Esophagus squamous epithelium (tissue), 5 donors: ENCODE measurements at places on chromosomes 4 and X. TPM values are rescaled to one million over a fixed set of nuclear protein-coding genes. Genes with fewer than 3 reads are reported as not detected.

DNA sequence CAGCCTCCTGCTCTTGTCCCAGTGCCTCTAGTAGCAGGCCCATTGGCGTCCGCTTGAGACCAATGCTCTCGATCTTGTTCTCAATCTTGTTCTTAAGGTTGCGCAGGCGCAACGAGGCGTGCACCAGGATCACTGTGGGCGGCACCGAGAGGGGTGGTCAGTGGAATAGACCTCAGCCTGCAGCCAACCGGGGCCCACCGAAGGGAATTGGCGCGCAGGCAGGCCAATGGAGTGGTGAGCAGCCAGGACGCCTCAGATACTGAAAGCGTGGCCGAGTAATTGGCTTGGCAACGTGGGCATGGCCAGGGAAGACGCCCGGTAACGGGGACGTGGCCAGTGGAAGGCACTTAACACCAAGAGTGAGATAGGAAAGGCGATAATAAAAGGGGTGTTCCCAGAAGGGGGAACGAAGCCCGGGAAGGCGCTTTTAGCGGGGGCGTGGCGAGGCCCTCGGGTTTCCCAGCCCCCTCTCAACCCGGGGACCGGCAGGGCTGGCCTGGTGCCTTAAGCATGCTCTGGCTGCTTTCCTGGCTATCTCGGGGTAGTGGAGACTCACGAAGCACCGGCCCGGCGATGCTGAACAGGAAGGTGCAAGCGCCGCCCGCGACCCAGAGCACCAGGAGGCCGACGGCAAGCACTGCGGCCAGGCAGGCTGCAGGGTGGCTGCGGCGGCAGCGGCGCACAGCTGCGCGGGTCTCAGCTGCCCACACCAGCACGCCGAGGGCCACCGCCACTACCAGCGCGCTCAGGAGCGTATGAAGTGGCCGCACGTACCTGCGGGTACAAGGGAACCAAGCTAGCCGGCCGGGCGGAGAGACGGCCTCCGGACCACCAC is 1.7 kb downstream of the PRAF2 start:
- DNase-seq, result no peak

GRCh38 chrX:6456196-6456595 is 78.7 kb downstream of the VCX3A start:
- DNase-seq, result no peak

- no peak for DNase-seq
Measured at GRCh38 chrX:1462110-1462509, 9.4 kb upstream of the ASMTL start.

DNA sequence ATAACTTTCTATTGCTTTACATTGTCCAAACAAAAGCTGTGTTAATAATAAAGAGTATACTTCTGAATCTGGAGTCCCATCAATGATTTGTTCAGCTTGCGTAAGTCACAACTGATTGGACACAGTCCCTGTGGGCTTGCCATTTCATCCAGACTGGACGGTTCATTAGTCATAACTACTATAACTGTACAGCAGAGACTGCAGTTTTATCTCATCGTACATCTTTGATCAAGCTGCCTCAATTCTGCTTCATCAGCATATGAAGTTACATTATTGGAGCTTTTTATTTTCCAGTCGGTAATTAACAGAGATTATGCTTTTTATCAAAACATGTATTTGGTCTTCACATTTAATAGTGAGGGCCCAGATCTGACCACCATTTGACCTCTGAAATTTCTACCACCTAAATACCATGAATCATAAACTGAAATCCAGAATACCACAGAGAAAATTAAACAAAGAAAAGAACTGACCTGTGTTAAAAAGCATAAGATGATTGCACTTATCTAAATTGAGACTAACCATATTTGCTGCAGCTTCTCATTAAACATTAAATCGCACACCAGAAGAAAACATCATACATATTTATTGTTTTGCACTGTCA is 12.5 kb upstream of the MAB21L2 start:
- no peak for DNase-seq

DNA sequence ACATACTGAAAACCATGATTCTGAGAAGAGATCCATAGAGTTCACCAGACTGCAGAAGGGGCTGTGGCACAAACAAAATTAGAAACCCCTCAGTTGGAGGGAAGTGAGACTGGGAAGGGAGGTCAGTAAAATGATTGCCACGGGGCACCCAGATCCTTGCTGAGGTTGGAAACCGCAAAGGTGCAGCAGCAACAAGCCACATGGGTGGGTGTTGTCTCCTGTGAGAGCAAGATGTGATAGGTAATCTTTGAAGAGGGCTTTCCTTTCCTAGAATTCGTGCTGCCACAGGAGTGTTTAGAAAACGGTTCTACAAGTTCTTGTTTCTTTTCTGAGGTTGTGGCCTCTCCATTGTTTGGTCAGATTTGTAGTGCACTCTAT is 85.5 kb downstream of the NFKB1 start:
- no peak for DNase-seq

DNA sequence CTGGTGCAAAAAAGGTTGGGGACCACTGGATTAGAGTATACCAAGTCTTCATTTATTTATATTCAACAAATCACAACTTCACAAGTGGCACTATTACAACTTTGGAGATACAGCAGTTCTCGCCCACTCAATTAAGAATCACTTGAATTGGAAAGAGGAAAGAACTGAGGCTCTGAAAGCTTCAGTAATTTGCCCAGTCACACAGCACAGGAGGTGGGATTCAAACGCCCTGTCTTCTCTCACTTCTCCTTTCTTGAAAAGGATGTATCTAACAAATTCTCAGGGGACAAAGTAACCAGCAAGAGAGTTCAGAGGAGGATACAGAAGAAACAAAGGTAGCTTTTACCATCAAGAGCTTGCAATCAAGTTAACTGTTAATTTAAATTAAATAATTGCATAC is 12.4 kb downstream of the SMIM14 start:
- DNase-seq, result no peak

DNA sequence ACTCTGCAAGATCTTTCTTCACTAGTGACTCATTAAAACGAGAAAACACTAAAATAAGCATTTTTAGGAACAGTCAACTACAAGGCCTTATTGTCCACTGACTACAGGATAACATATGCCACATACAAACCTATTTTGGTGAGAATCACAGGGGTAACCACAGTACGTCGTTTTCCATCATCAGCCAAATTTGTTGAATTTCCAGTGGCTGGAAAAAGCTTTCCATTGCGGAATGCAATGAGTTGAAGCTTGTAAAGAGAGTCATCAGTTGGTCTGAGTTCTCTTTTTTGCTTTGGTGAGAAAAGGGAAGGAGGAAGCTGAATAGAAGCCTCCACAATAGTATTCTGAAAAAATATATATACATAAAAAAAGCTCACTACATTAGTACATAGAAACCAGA is 102.4 kb downstream of the ADGRA3 start:
- DNase-seq, result no peak

GRCh38 chrX:13750812-13751211 is 16.3 kb downstream of the OFD1 start:
- DNase-seq, result no peak

DNA sequence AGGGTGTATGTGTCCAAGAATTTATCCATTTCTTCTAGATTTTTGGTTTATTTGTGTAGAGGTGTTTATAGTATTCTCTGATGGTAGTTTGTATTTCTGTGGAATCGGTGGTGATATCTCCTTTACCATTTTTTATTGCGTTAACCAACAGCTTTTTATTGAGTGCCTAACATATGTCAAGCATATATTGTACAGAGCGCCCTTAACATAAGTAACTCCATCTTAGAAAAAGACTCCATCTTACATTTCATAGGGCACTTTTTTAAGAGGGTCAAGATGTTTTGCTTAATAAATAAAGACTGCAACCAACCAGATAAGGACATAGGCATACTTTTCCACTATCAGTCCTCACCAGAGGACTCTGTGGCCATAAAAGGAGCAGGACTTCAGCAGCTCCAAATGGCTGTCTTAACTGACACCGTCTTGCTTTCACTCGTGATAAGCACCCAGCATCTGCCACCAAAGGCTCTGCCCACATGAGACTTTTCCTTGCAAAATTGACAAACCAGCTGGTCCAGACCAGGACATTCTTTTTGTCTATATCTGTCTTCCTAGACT is 75.0 kb downstream of the HS6ST2 start:
- DNase-seq, result no peak

DNA sequence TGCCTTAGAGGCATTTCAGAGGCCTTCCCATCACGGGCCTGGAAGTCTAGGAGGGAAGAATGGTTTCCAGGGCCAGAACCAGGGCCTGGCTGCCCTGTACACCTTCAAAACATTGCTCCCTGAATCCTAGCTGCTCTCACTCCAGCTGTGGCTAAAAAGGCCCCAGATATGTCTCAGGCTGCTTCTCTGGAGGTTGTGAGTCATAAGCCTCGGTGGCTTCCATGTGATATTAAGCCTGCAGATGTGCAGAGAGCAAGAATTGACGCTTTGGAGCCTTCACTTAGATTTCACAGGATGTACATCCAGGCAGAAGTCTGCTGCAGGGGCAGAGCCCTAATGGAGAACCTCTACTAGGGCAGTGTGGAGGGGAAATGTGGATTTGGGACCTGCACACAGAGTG is 502.5 kb downstream of the GRXCR1 start:
- DNase-seq, result no peak

DNA sequence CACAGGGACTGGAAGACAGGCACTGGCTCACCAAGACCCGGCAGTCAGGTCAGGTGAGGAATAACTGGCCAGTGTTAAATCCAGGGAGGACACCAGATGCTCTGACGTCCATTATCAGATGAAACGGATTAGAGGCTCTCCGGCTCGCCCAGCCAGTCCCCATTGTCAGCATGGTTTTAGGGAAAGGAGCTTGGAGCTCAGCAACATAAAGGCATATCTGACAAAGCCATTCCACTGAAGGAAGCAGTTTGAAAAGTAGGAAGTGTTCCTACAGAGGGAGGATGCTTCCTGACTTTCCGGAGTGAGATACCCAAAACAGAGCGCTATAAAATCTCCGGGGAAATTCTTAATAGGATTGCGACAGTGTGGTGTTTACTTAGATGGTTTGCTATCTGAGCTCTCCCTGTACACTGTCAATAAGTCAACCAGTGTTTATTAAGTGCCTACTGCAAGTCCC is 14.8 kb downstream of the NDNF start:
- no peak for DNase-seq

DNA sequence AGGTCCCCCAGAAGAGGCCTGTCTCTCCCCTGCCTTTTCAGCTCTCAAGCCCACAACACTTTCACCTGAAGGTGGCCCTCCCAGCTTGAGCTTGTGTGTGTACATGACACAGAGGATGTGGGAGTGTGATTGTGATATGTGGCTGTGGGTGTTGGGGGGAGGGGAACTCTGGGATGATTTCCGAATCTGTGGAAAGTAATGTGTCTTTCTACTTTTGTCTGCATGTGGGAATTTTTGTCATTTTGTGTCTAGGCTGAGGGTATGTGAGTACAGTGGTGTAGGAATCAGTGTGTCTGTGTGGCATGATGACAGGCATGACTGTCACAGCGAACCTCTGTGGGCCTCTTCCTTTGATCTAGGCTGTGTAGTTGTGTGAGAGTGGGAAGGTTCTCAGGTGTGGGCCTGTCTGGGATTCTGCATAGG is 6.4 kb downstream of the SYP start:
- no peak for DNase-seq

GRCh38 chrX:18951032-18951431 is 32.9 kb downstream of the PHKA2 start:
- DNase-seq, result no peak

DNA sequence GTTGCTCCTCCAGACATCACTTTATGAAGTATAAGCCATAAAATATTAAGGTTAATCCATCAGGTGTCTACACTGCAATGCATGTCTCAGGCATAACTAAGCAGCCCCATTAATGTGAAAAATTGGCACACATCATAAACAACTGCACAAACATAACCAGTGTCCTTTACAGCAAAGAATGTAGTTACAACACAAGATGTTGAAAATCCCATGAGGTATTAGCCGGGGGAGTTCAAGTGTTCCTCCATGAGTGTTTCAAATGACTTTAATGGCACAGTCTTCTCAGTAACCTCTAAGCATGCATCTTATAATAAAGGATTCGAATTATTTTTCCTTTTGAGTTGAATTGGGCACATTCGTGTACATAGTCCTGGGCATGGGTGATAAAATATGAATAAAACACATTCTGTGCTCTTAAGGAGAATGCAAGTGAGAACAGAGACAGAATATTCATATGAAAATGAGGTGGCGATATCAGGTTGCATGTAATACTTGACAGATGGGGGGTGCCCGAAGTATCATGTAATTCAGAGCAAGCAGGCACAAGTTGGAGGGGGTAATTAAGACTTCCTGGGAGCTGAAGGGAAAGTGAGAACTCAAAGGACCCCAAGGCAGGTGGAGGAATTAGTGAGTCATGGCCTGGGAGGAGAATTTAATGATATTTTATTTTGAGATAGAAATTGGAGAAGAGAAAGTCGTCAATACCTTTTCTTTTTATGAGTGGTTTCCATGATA is 18.2 kb upstream of the VCX2 start:
- DNase-seq, result no peak

GRCh38 chrX:132409780-132410556 is 78.9 kb downstream of the MBNL3 start:
- DNase-seq, result no peak

- no peak for DNase-seq
Measured at GRCh38 chr4:15012017-15012788, 9.9 kb downstream of the CPEB2 start.

DNA sequence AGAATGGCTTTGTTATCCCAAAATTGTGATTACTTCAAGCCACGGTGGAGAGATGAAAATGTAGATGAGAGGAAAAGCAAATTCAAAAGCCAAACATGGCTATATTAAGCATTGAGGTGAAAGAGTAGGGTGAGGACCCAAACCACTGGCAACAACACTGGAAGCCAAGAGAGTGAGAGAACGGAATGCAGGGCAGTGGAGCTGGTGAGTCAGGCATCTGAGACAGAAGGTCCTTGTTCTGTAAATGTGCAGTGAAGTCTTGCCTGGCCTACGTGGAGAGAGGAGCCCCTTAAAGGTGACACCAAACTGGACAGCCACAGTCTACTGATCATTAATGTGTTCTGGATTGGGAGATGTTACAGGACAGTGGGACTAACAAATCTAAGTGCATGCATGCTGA is 22.8 kb upstream of the SEC24B start:
- DNase-seq, result no peak

GRCh38 chrX:154368630-154369448 is 5.6 kb downstream of the FLNA start:
- peak; percentile 51 for DNase-seq

- no peak for DNase-seq
Measured at GRCh38 chr4:152132776-152133175, 372.0 kb upstream of the GATB start.

The IL1RAPL2 gene
- total RNA-seq, result not detected

The OPN1MW gene
- not detected for total RNA-seq

The RAPGEF2 gene
- total RNA-seq, result 17.6 TPM

The SLC6A14 gene
- total RNA-seq, result 8.9 TPM
